ENCODE measurements at places on chromosomes 2 and 18.

DNA sequence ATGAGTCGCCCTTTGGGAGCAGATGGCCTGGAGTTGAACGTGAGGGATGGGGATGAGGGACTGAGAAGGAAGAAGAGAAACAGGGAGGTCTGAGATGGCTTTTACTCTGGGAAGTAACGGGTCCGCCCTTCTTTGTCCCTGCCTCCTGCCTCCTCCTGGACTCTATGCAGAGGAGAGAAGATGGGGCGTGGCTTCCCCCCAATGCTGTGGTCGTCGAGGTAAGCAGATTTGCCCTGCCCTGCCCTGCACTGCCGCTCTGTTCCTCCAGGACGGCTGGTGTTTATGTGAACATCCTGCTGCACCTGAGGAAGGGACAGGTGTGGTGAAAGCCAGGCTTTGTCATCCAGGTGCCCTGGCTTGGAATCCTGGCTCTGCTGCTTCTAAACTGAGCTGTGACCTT is 13.5 kb upstream of the NTSR2 start:
- no peak for DNase-seq

- no peak for DNase-seq
Observed at GRCh38 chr2:6741229-6741628, 124.5 kb downstream of the CMPK2 start.

DNA sequence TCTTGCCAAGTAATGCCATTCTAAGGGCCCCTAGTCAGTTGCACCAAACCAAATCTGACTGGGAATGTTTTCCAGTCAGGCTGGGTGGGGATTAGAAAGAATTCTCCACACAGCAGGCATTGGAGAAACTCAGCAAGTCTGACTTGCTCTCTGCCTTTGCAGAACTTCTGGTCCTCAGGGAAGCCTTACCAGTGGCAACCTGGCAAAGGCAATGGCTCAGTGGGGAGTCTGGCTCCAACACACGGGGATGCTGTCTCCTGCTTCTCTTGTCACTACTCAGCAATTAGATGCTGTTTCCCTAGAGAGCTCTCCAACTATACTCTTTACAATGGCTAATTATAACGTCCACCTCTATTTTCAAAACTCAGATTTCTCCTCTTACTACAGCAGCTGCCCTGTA is 810.7 kb downstream of the LRRTM4 start:
- no peak for DNase-seq

DNA sequence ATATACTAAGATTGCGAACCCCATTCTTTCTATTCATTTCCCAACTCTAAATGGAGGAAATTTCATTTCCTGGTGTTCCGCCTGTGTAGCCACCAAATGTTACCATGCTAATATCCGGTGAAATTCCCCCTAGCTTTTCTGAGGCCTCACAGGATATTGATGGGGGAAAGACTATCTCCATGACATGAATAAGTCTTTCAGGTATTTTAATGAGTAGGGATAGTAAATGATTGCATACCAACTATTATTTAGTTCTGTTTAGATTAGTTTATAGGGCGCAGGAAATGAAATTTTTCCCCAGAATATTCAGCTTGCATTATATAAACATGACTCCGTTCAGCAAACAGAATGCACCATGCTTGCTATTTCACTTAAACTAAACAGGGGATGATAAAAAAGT is 55.4 kb downstream of the COL5A2 start:
- peak; percentile 37 for DNase-seq

DNA sequence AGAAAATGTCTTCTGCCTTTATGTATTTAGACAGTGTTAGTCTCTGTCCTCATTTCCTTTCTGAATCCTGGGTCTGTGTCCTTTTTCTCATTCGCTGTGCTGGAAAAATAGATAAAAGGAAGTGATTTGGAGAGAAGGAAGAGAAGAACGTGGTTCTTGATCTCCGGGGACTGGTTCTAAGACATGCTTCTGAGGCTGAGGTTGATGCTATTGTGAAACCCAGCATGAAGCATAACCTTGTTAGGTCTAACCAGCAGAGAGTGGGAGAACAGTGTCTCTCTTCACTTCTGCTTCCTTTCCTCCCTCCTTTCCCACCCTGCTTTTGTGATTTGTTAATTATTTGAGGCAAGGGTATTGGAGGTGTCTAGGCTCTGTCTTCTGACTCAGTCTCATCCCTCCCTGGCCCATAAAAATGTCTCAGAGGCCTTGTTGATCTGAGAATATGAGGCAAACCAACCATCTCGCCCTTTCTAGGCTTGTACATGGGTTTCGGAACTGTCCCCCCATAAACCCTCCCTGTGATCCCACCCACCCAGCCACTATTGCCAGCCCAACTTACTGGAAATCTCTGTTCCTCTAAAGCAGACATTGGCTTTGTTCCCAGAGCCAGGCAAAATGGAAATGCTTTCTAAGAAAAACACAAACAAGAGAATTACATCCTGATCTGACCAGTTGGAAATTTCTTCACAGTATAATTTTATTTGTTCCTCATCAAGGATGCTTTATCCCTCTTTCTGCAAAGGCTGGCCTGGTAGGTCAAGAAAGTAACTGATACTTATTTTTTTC is 360.6 kb upstream of the TNP1 start:
- peak; percentile 56 for DNase-seq

GRCh38 chr2:143219266-143219665 is 90.0 kb downstream of the ARHGAP15 start:
- DNase-seq, result no peak

- DNase-seq, result no peak
Observed at GRCh38 chr2:44938287-44939105, 3.0 kb upstream of the SIX3 start.

GRCh38 chr2:20130821-20131645 is 79.6 kb upstream of the LAPTM4A start:
- DNase-seq, result peak; percentile 15

- DNase-seq, result no peak
Observed at GRCh38 chr2:67706082-67706481, 308.9 kb downstream of the ETAA1 start.

DNA sequence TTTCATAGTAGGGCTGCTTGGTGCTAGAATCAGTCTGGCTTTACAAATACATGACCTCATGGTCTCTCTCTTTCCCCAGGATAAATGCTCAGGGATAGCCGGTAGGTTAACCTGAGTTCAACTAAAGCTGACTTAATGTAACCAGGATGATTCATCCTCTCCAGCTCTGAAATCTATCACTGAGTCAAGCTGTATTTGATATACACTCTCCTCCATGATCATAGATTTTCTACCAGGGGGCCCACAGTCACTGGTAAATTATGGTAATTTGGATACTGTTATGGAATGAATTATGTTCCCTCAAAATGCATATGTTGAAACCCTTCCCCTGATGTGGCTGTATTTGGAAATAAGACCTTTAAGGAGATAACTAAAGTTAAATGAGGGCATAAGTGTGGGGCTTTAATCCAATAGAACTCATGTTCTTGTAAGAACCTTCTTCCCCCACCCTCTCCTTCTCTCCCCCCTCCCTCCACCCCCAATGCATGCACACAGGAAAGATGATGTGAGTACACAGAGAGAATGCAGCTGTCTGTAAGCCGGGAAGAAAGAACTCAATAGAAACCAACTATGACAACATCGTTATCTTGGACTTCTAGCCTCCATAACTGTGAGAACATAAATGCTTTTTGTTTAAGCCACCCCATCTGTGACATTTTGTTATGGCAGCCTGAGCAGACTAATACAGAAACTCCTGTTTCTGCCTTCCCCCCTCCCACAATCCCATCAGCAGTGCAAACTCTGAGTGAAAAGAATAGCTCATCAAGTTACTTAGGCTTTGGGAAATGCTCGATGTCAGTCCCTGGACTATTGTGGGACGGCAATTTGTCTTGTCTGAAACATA is 134.9 kb upstream of the KYNU start:
- peak; percentile 74 for DNase-seq

- no peak for DNase-seq
Observed at GRCh38 chr2:16661526-16661925, 4.1 kb downstream of the CYRIA start.

- no peak for DNase-seq
Observed at GRCh38 chr18:72336786-72337185, 207.4 kb downstream of the CBLN2 start.

Data from astrocyte of the spinal cord (primary cell).